IMR-90 (cell line): ENCODE measurements at places on chromosomes 3 and 15.
A peak's percentile ranks its signal among the peaks of the same experiment; 100 is the strongest.

- DNase-seq = no peak
Observed at GRCh38 chr3:22225161-22225560, 474.2 kb upstream of the ZNF385D start.

- DNase-seq = peak; percentile 56
Observed at GRCh38 chr3:11134794-11135193, 19.5 kb upstream of the HRH1 start.

GRCh38 chr3:14369675-14370669 is 32.4 kb upstream of the SLC6A6 start:
- no peak for DNase-seq

GRCh38 chr15:43007551-43007950 is 87.0 kb upstream of the TTBK2 start:
- DNase-seq = no peak

DNA sequence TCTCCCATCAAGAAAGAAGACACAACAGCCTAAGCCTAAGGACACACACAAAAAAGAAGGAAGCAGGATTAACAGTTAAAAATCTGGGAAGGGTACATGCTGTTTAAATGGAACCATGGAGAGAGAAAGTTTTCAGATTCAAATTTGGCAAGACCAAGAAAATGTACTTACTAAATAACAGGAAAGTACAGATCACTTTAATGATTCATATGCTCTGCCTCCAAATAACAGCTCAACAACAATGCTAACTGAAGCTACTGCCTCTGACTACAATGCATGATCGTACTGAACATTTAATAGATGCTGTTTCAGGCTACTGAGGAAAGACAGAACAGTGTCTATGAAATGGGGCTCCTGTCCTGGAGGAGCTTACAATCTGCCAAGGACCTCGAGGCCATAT is 8.4 kb upstream of the NMB start:
- no peak for DNase-seq

GRCh38 chr3:191221638-191222037 is 22.6 kb downstream of the OSTN start:
- DNase-seq = no peak

DNA sequence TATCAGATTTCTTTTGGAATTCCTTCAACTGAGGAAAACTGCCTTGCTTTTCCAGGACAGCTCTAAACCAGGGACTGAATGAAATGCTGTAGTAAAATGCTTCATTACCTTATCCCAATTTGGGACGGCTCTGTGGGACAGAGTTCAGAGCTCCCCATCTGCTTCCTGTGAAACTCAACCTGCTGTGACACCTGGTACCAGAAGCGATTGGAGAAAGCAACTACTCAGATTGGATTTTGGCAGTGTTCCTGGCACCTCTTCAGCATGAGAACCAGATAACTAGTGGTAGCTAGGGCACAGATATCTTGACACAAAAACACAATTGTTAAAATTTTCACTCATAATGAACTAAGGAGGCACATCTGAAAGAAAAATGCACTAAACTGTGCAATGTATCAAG is 539.1 kb downstream of the SI start:
- DNase-seq = no peak

- DNase-seq = no peak
Observed at GRCh38 chr3:179860275-179861107, 176.2 kb downstream of the PEX5L start.

- DNase-seq = peak; percentile 94
Observed at GRCh38 chr3:187286467-187287059, 5.0 kb downstream of the MASP1 start.

DNA sequence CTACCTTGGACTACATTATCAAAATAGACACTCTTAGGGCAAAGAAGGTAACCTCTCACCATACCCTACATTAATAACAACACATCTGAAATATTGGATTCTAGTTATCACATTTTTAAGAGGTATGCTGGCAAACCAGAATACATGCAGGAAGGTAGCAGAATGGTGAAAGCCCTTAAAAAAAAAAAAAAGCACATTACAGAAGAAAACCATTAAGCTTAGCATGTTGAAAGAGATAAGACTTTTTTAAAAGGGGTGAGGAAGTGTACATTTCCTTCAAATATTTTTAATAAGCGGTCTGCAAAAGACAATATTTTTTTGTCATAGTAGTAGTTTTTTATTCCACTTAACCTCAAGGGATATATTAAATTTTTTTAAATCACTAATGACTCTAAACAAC is 46.5 kb upstream of the WDR5B start:
- DNase-seq = no peak

DNA sequence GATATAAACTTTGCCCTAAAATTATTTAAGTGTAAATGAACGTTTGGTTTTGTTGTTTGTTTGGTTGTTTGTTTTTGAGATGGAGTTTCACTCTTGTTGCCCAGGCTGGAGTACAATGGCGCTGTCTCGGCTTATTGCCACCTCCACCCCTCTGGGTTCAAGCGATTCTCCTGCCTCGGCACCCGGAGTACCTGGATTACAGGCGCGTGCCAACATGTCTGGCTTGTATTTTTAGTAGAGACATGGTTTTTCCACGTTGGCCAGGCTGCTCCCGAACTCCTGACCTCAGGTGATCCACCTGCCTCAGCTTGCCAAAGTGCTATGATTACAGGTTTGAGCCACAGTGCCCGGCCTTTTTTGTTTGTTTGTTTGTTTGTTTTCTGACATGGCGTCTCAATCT is 87.9 kb upstream of the CHD2 start:
- no peak for DNase-seq

- DNase-seq = no peak
Observed at GRCh38 chr3:10798600-10799367, 17.2 kb upstream of the SLC6A11 start.

DNA sequence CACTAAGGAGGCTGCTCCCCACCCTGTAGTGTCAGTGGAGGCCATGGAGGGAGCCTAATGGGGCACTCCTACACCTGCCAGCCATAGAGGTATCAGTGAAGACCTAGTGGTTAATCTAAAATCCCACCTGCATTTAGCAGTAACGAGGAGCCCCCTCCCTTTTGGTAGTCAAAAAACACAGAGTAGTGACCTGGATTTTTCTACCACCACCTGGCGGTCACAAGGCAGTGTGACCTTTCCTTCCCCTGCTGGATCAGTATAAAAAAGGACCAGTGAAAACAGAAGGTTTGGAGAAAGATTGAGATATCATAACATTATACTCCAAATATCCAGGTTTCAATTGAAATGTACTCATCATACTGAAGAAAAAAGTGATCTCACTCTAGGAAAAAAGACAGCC is 241.2 kb downstream of the PYDC2 start:
- DNase-seq = no peak
